D341Med (cell line): ENCODE measurements at places on chromosomes 13 and 19.

DNA sequence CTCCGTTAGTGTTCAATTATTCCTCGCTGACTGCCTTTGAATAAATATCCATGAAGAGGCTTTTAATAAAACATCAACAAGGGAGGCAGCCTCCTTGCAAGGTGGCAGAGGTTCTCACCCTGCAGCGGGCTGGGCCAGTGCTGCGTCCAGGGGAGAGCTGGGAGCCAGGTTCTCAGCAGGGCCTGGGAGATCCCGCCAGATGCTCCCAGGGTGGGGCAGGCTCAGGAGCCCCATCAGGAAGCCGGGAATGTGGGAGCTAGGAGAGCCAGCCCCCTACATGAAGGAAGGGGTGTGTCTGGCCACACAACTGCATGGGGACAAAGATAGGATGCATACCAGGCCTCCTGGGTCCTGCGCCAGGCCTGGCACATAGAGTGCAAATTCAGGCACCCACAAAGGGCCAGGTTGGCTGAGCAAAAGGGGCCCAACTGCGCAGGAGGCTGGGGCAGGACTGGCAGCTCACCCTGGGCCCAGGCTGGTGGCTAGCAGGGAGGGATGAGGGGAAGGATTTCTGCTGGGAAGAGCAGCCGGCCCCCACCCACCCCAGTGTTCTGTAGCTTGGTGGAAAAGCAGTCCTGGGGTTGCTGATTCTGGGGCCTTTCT, 22.8 kb downstream of the VSTM2B start:
- no peak for DNase-seq

GRCh38 chr13:37446503-37446902, 152.1 kb downstream of the POSTN start:
- no peak for DNase-seq

DNA sequence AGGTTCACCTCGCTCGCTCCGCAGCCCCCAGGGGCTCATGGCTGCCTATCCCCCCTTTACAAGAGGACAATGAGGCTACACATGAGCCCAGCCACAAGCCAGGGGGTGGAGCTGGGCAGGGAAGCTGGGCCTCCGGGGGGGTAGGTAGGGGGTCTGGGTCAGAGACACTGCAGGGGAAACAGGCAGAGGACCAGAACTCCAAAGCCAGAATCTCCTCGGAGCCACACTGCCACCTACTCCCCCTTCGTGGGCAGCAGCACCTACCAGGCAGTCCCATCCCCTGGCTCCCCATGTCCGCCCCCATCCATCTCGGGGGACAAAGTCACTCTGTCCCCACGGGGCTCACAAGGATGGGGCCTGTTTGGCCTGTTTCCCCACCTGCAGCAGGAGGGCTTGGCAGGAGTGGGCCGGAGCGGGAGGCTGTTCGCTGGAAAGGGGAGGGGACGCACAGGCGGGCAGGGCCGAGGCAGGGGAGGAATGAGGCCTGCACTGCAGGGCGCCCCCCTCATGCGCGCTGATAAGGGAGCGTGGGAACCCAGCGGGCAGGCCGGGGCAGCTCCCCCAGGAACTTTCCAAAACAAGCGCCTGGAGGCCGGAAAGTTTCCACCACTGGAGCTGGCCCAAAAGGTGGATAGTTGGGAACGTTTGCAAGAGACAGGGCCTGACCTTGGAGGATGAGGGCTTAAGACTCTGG, 545 bp upstream of the ISYNA1 start:
- no peak for DNase-seq

- peak; percentile 40 for DNase-seq
Measured at GRCh38 chr13:67736646-67737420, 506.7 kb upstream of the PCDH9 start.

- no peak for DNase-seq
Measured at GRCh38 chr13:105518086-105518485, 1017.4 kb downstream of the EFNB2 start.

GRCh38 chr13:85040215-85040614, 759.0 kb downstream of the SLITRK6 start:
- DNase-seq: no peak

DNA sequence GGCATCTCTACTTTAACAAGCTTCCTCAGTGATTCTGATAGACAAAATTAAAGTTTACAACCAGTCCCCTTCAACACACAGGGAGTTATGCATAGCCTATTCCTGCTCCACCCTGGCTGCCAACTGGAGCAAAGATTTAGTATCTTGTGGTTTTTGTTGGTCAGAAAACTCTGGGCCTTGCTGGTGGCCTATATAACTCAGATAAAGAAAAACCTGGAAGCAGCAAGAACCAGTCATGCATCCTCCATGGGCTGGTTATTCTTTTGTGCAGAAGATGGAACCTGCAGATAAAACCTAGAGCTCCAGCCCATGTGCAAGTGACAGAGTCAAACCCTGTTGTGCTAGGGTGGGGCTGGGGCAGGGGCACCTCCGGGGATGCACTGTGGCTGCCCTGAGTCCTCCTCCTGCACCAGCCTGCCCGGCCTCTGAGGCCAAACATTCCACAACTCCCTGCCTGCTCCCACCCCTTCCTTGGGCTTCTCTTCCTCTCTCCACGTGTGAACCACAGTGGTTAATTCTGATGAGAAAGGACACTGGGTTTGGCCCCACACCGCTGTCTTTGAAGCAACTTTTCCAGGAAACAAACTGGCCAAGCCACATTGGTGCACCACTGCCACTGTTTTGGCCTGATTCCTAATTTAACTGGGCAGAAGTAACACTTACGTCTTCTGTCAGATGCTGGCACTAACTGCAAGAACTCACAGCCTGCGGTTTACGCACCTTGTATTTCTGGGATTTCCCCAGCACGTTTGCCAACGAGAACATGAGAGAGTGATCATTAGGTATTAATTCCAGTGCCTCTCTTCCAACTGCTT, 23.3 kb upstream of the GGACT start:
- no peak for DNase-seq

DNA sequence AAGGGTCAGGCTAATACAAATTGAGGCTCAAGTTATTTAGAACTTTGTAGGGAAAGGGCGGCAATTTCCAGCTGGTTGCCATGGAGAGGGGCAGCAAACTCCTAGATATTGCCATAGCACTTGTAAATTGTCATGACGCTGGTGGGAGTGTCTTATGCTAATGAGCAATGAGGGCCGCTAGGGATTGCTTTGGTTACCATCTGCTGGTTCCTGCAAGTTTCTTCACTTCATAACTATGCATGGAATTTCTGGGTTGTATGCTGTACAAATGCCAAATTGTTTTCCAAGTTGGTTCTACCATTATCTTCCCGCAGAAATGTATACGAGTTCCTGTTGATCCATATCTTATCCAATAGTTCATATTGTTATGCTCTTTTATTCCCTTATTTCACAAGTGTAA, 1339.4 kb downstream of the EFNB2 start:
- DNase-seq: no peak

GRCh38 chr13:50453188-50453587, 390.3 kb downstream of the DLEU7 start:
- no peak for DNase-seq

DNA sequence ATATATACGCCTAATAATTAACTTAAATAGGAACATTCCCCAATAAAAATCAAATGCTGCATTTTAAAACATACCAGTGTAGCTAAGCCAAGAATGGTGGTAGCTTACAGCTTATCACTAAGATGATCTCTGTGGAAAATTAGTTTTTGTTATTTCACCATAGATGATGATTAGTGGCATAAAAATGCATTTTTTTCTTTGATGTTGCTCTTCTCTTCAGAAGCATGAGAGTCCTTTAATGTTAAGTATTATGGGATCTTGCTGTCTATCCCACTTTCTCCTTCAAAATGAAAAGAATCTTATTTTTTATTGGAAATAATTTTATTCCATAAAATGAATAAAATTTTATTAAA, 731.0 kb downstream of the SLITRK1 start:
- no peak for DNase-seq

DNA sequence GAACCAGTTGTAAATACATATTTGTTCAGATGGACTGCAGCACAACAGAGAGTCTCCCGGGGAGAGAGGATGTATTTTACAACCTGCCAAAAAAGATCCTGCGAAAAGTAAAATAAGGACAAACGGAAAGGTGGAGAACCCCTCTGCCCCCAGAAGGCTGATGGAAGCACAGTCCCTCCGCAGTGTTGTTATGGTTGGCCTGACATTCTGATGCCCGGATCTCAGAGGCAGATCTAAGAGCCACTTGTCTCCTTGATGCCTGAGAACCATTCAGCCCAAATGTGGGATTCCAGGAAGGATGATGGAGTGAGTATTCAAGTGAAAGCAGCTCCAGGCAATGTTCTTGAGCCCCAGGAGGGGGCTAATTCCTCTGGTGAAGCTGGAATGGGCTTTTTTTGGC, 458.7 kb downstream of the ZNF536 start:
- no peak for DNase-seq

DNA sequence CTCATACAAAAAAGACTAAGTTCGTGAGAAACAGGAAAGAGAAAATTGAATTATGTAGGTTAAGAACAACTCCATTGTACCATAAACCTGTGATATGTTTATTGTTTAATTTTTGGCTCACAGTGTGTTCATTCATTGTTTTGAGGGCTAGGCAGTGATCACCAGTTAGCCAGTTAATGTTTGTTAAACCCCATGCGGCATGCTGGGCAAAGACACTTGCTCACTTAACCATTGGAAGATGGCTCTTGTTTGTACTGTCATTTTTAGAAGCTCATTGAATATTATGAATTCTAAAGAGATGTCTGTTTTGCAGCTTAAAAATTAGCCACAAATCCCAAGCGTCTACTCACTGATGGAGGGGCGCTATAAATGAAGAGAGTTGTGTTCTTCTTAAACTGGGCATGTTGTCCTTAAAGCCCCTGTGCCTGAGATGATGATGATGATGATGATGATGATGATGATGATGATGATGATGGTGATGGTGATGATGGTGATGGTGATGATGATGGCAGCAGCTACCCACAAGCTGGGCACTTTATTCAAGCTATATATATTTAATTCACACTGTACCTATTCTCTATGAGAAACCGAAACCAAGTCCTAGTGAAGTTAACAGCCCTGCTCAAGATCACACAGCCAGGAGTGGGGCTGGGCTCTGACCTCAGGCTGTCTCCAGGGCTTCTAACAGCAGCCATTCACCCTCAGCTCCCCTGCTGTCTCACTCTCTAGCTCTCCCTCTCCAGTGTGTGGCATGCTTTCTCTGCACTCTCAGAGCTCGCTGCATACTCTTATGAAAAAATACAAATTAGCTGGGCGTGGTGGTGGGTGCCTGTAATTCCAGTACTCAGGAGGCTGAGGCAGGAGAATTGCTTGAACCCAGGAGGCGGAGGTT, 169.1 kb downstream of the SHISA2 start:
- DNase-seq: no peak

GRCh38 chr19:29992233-29992867, 50.3 kb downstream of the URI1 start:
- no peak for DNase-seq

- DNase-seq: peak; percentile 81
Measured at GRCh38 chr13:53200498-53201453, 172.2 kb downstream of the OLFM4 start.

DNA sequence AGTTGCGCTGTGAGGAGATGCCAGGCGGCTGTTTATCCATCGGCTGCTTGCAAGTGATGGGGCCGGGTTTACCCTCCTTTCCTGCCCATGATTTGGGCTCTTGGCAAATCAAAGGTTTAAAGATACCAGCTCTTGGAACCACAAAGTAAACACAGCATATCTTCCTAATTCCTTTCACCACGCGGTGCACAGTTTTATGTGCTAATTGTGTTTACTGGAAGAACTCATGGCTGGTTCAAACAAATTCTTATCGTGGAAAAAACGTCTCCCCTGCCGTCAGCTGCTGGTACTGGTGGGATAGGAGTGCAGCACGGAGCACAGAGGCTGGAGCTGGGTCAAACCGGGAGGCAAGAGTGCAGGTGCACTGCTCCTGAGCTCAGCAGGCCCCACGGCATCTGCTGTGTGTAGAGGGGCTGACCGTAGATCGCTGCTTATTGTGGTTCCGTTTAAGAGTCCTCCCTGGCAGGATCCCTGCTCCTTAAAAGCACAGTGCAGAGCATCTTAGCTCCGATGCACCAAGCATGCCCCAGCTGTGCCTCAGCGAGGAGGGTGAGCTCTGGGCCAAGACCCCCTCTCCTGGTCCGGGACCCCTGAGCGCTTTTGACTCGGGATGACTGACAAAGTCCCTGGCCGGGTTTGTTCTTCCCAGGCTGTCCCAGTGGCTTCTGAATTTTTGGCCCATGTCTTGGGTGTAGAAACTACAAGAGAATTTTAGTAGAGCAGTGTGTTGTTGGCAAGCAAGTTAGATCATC, 51.3 kb upstream of the GAS6 start:
- peak; percentile 15 for DNase-seq

GRCh38 chr19:40231544-40232424, 5.3 kb upstream of the CCNP start:
- DNase-seq: no peak

GRCh38 chr19:10782795-10783194, 53.2 kb downstream of the TMED1 start:
- no peak for DNase-seq

- no peak for DNase-seq
Measured at GRCh38 chr13:39712626-39713025, 57.2 kb downstream of the COG6 start.

GRCh38 chr19:11005521-11005920, 44.7 kb downstream of the SMARCA4 start:
- no peak for DNase-seq

DNA sequence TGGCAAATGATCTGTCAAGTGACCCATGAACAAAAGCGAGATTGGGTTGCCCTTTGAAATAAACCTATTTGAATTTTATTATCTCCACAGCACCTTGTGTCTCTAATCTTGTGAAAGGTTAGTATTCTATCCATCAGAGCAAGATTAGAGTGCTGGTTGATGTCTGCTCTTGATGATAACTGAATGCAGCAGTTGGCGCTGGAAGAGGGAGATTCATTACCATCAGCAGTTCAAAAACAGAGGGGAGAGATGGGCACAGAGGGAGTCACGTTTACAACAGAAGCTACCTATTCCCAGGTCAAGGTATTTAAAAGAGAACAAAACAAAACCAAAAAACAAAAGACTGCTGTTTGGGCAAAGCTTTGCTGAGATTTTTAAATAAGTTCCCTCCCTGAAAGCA, 588.1 kb downstream of the GPC6 start:
- DNase-seq: no peak

DNA sequence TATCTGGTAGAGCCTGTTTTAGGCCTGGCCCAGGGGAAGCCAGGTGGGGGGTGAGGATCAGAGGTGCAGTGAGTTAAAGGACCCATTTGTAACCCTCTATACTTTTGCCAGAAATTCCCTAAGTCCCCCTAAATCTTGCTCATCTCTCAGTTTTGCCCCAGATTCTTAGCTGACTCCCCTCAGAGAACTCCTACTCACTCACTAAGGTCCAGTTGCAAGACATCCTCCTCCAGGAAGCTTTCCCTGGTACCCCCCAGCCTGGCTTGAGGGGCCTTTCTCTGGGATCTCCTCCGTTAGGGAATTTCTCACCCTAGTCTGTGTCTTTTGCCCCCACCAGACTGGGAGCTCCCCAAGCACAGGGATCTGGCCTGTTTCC, 1.9 kb downstream of the TSKS start:
- no peak for DNase-seq

- no peak for DNase-seq
Measured at GRCh38 chr13:49814551-49815270, 22.2 kb upstream of the KPNA3 start.

DNA sequence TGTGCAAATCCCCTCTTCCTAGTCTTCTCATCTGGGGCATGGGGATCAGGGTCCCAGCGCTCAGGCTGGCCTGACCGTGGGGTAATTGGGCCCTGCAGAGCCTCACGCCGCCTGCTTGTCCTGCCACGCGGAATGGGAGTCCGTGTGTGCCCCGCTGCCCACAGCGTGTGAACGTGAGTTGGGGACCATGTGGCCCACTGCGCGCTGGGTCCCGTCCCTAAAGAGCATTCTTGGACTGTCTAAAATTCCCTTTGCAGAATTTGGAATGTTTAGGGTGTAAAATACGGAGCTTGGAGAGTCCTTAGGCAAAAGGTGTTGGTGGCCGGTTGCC, 2.9 kb downstream of the TMPRSS9 start:
- DNase-seq: no peak
